ENCODE measurements at places on chromosomes 1 and 21.

DNA sequence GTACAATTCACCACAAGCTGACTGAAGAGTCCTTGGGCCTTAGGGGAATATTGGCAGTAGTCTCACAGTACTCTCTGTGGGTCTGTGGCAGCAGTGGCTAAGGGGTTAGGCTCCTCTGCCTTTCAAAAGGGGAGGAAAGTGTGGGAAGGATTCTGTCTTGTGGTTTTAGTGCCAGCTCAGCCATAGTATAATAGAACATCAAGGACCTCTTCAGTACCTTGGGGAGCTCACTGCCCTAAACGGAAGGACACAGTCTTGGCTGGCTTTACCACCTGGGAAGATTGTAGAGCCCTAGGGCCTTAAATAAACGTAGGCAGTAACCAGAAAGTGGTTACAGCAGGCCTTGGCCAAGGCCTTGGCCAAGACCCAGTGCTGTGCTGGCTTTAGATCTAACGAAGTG lies 265.7 kb downstream of the COL11A1 start:
- DNase-seq, result no peak

- DNase-seq, result no peak
Observed at GRCh38 chr1:4573526-4573925, 80.9 kb upstream of the AJAP1 start.

- DNase-seq, result no peak
Observed at GRCh38 chr1:154798645-154799044, 71.4 kb downstream of the KCNN3 start.

- no peak for DNase-seq
Observed at GRCh38 chr1:103900005-103900404, 150.3 kb downstream of the AMY1C start.

GRCh38 chr1:17274186-17275170 lies 25.6 kb downstream of the PADI3 start:
- peak; percentile 79 for DNase-seq

DNA sequence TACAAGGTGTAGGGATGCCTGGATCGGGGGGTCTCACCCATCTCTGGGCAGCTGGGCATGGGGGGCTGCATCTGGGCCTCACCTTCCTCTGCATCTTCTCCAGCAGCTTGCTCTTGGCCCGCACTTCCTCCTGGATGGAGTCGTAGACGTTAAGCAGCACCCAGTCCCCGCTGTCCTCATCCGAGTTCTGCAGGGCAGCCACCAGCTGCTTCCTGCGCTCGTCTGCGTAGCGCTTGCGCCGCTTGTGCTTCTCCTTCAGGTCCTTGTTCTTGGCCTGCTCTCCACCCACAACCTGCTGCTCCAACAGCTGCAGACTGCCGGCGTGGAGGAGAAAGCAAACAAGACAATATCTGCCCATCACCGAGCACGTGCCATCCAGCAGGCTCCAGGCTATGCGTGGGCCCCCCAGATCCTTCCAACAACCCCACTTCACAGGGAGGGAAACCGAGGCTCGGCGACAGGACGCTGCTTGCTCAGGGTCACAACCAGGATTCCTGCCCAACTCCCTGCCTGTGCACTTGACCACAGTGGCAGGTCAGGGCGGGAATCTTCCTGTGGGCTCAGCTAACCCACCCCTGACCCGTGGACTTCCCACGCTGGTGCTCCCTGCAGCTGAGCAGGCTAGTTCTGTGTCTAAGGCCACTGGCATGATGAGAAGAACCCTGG lies 21.5 kb upstream of the DDOST start:
- no peak for DNase-seq

GRCh38 chr1:226424221-226425003 lies 16.5 kb upstream of the PARP1 start:
- no peak for DNase-seq

- no peak for DNase-seq
Observed at GRCh38 chr1:60436186-60436585, 362.6 kb upstream of the C1orf87 start.

DNA sequence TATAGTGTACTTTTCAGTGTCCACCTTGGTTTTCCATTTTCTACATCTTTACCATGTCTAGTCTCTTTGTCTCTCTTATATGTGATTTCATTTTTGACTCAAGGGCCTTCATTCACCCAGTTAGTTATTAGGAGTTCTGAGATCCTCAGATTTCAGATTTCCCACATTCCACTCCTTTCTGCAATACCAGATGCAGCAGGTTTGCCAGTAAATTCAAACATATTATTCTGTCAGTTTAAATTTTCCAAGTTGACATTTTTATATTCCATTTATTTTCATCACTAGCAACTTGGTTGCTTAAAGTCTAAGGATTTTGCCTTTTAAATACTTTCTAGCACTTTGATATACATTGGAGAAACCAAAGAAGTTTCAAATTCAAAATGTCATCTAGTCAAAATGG lies 42.4 kb downstream of the ABL2 start:
- DNase-seq, result no peak

DNA sequence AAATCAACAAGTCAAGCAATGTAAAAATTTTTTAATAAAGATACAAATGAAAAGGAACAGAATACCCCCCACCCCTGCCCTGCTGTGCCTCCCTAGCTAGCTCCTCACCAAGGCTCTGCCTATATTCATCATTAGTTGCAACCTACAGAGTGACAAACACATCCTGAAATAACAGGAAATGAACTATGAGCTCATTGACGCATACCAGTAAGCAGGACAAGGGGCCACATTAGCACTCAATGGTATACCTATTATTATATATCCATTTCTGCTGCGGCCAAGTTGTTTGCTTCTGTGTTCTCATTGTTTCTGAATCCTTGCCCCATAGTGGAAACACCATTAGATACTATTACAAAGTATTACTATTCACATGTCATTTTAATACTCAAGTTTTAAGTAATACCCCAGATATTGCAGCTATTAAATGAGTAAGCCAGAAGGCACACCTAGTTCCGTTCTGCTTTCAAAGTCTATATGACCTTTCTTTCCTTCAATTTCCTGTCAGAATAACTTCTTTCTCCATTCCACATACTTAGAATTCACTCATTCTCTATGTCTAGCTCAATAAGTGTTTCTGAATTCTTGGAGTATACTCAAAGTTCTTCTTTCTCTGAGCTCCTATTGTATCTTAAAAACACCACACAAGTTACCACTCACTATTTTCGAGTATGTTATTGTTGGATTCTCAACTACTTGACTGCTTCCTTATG lies 1214.9 kb downstream of the PLA2G4A start:
- no peak for DNase-seq

GRCh38 chr1:80457409-80457808 lies 1343.3 kb upstream of the ADGRL2 start:
- DNase-seq, result no peak

GRCh38 chr1:224959656-224960055 lies 30.2 kb downstream of the DNAH14 start:
- DNase-seq, result no peak

- DNase-seq, result no peak
Observed at GRCh38 chr1:203219934-203220333, 9.5 kb downstream of the CHIT1 start.

DNA sequence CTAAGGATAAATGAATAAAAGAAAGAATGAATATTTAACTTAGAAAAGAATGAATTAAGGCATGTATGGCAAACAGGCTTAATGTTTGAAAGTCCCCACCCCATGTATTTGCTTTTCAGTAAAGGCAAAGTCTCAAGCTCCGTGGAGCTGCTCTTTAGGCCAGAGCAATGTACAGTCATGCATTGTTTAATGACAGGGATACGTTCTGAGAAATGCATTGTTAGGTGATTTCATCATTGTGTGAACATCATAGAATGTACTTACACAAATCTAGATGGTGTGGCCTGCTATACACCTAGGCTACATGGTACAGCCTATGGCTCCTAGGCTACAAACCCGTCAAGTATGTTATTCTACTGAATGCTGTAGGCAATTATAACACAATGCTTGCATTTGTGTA lies 51.6 kb upstream of the SPATA6 start:
- no peak for DNase-seq

All from stimulated activated CD8-positive, alpha-beta memory T cell treated with anti-CD3 and anti-CD28 coated beads, Interleukin-4, amount 100 ng/mL, for 48 hours (primary cell).